T follicular helper cell (primary cell): ENCODE measurements at places on chromosomes 1 and 21.

DNA sequence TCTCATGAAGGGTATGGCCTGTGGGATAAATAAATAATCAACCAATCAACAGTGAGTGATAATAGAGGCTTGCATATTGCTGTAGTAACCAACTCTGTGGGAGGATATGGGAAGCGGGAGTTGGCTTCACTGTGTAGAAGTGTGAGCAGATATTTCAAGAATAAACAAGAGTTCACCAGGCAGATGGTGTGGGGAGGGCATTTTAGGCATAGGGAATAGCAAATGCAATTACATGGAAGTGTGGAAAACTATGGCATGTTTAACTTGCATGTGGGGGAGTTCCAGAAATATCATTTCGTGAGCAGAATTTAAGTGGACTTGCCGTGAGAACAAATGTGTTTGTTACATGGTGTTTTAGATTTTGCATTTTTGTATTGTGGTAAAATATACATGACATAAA, 95.2 kb downstream of the SPATA46 start:
- DNase-seq = no peak

- no peak for DNase-seq
Observed at GRCh38 chr1:180235502-180236239, 5.6 kb downstream of the LHX4 start.

GRCh38 chr1:243542739-243543415, 287.0 kb downstream of the SDCCAG8 start:
- DNase-seq = no peak

GRCh38 chr21:14452031-14452726, 69.2 kb upstream of the HSPA13 start:
- DNase-seq = no peak

- no peak for DNase-seq
Observed at GRCh38 chr1:212794561-212795014, 2.9 kb downstream of the TATDN3 start.
